Hematopoietic multipotent progenitor cell treated with erythropoietin and hydrocortisone succinate and interleukin-3 and kit ligand, for 17 days (in vitro differentiated cells): ENCODE measurements at places on chromosomes 12 and 14.

GRCh38 chr12:19545301-19545700 lies 106.0 kb downstream of the AEBP2 start:
- DNase-seq, result no peak

- peak; percentile 77 for DNase-seq
Measured at GRCh38 chr12:53287741-53288216, 7.6 kb upstream of the PFDN5 start.

- DNase-seq, result no peak
Measured at GRCh38 chr14:101217616-101218371, 314.3 kb upstream of the RTL1 start.

- DNase-seq, result no peak
Measured at GRCh38 chr12:18981732-18982131, 147.8 kb upstream of the PLEKHA5 start.

DNA sequence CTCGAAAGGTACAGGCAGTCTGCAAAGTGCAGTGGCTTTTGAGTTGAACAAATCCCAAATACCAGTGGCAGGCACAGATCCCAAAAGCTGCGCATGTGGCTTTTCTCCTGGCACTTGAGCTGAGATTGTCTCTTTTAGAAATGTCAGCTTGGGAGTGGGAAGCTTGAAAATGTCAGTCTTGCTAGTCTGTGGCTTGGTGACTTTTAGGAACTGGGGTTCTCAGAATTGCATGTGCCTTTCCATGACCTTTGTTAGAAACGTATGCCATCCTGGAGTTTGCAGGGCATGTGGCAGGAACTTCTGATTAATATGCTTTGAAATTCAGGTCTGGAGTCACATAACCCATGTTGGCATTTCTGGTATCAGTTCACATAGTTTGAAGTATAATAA lies 182.1 kb downstream of the CHST11 start:
- DNase-seq, result no peak

GRCh38 chr14:100292776-100293461 lies 13.3 kb downstream of the SLC25A29 start:
- no peak for DNase-seq

DNA sequence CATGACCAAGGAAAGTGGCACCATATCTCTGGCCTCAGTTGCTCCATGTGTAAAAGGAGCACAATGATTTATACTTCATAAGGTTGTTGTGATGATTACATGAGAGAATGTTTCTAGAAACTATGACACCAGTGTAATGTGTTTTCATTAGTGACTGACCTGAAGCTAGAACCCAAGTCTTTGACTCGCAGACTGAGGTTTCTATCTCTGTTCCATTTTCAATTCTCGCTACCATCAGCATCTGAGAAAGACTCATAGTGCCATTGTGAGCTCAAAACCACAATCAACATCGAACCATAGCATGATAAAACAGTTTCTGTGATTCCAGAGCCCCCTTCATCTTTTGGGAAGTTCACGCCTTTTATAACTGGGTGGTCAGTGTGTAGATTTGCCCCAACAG lies 53.8 kb downstream of the STAB2 start:
- no peak for DNase-seq

GRCh38 chr12:128813392-128813791 lies 10.4 kb downstream of the SLC15A4 start:
- no peak for DNase-seq

GRCh38 chr14:100494645-100495044 lies 92.6 kb downstream of the BEGAIN start:
- no peak for DNase-seq

DNA sequence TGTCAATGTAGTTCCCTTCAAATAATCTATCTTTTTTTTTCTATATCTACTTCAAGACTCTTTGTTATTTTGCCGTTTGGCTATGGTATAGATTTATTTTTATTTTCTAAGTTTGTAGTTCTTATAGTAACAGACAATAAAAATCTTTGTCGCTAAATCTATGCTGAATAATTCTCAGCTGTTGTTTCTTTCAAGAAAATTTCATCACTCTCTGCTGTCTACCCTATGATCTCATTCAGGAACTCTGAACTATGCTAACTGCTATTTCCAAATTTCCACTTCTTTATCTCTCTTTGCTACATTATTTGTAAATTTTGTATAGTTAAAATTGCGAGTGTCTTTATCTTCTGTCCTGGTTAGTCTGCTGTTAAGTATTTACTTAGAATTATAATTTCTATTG lies 353.6 kb downstream of the LRFN5 start:
- no peak for DNase-seq

DNA sequence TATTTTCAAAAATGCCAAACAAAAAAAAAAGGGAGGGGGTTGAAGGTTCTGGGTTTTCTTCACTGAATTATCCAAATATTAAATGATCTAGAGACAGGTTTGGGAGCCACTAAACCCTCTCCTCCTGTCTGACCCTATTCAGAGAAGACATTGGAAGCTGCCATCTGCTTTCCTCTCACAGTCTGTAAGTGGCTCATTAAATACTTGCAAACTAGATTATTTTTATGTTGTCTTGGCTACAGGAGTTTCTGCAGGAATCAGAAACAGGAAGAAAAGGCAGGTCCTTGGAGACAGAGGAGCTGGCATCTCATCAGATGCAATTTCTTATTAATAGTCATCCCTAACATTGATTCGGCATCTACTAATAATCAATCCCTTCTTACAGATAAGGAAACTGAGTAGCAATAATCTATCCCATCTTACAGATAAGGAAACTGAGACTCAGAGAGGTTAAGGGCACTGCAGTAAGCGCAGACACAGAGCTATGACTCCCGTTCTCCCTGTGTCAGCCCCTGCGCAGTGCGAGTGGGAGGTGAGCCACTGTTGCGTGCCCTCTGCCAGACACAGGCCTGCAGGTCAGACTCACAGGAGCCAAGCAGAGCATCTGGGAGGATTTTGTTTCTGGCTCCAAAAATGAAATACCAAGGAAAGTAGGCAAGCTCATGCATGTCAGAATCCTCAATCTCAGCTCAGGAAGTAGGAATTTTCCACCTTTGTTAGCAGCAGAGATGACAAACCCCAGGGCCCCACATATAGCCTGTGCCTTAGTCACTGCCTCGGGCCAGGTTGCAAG lies 11.0 kb downstream of the BDKRB2 start:
- no peak for DNase-seq

DNA sequence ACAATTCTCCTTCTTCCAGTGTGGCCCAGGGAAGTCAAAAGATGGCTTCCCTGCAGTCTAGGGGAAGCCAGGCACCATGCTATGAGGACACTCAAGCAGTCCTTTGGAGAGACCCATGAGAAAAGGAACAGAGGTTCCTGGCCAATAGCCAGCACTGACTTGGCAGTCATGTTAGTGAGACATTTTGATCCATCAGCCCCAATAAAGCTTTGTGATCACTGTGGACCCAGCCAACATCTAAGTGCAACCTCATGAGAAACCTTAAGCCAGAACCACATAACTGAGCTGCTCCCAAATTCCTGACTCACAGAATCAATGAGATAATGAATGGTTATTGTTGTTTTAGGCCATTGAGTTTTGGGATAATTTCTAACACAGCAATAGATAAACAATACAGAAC lies 51.0 kb upstream of the NAP1L1 start:
- no peak for DNase-seq

DNA sequence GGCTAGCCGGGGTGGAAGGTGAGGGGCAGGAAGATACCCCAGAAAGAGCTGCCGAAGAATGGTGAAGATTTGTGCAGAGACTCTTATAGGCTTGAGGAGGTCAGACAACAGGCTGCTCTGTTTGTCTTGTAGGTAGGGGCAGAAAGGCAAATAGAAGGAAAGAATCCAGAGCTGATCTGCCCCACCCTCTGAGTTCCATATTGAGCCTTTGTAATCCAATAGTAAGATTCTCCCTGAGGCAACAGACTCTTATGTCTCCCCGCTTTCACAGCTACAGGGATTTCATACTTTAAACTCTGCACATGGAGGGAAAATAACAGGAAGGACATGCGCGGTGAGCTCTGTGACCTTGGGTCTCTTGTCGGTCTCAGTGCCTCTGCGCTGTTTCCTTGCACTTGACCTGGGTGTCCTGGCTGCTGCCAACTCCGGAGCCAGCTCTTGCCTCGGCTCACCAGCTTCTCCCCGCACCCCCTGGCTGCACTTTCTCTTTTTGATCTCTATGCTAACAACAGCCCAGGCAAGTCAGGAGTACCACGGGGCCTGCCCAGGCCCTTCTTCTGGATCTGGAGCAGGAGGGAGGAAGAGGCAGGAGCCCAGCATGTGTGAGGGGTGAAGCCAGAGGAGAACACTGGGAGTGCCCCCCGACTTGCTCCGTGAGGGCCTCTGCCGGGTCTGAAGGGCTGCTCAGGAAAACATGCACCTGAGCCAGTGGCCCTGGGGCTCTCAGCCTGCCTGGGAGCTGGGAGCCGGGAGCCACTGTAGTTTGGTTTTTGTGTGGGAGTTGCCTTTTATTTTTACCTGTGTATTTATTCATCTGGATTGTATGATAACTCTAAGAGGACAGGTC lies 75.8 kb downstream of the PPP1R36 start:
- no peak for DNase-seq

DNA sequence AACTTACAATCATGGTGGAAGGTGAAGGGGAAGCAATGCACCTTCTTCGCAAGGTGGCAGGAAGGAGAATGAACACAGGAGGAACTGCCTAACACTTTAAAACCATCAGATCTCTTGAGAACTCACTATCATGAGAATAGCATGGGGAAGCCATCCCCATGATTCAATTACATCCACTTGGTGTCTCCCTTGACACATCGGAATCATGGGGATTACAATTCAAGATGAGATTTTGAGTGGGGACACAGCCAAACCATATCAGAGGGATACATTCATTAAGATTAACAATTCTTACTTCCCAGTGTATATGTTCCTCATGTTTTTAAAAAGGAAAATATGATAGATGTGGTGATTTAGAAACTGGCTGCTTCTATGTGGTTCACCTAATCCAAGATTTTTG lies 117.9 kb downstream of the PDE3A start:
- DNase-seq, result no peak

- no peak for DNase-seq
Measured at GRCh38 chr14:77032491-77032843, 4.0 kb upstream of the IRF2BPL start.

DNA sequence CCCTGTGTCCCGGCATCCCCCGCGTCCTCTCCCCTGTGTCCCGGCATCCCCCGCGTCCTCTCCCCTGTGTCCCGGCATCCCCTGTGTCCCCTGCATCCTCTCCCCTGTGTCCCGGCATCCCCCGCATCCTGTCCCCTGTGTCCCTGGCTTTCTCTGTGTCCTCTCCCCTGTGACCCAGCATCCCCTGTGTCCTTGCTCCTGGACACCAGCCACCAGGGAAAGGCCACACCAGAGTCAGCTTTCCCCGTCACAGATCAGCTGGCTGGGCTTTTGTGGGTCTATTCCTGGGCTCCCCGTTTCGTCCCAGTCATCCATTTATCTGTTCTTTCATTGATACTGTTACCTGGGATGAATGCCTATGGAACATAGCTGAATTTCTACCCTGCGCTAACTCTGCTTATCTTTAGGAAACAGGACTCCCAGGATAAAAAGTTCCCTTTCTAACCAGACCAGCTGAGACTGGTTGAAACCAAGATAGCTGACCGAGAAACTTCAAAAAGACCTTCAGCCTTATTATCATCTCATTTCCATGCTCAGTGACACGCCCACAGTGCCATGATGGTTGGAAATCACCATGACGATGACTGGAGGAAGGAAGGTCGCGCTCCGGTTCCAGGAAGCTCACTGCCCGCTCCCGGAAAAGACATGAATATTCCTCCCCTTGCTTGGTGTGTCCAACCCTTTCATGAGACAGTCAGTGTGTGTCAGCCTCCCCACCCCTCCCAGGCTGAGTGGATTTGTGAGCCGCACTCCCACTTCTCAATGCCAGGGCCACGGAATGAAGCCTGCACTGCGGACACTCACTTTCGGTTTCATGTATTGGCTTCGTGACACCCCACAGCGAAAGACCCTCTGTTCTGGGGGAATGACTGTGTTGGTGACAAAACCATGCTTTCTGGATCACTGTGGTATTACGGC lies 276.4 kb upstream of the SFSWAP start:
- DNase-seq, result no peak

GRCh38 chr12:117967043-117967442 lies 1.7 kb downstream of the KSR2 start:
- no peak for DNase-seq

DNA sequence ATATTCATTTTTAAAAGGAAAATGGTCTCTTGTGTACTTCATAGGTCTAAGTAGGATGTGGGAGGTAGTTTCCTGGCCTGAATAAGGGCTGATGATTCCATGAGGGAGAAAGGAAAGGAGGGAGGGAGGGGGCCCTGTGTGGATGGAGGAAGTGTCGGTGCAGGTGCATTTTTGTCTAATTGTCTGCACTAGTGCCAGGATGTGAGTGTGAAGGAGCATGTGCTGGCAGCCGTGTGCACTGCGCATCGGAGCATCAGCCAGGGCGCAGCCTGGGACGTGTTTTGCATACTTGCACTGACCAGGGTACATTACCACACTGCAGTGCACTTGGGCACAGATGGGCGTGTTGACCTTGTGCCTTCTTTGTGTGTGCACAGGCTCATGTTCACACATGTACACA lies 29.2 kb downstream of the SMUG1 start:
- DNase-seq, result no peak

- DNase-seq, result no peak
Measured at GRCh38 chr14:91501348-91501747, 8.8 kb downstream of the PPP4R3A start.

DNA sequence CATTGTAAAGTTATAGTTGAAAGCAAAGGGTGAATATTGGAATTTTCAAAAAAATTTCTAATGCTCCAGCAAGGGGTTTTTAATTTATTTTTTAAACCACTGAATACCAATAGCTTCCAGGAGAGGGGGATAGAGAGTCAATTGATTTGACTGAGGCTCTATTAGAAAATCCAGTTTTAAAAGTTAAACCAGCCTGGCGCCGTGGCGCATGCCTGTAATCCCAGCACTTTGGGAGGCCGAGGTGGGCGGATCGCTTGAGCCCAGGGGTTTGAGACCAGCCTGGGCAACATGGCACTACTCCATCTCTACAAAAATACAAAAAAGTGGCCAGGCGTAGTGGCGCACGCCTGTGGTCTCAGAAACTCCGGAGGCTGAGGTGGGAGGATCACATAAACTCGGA lies 150.1 kb downstream of the SLC38A4 start:
- no peak for DNase-seq

DNA sequence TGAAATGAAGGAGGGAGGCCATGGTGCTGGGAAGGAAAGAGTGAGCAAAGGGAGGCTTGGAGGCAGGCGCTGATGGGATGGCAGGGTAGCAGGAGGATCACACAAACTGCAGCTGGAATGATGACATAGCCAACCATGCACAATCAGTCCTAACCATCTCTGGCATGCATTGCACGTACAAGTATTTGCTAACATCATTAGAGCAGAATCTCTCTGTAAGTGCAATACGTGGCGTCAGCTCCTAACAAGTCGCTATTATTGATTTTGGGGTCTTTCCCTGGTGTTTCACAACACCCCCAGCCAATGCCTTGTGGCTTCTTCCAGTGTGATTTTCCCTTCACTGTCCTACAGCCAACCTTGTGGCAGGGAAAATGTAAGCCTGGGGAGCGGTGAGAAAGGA lies 18.5 kb downstream of the BDKRB1 start:
- DNase-seq, result no peak

GRCh38 chr14:68730348-68730747 lies 62.5 kb downstream of the ZFP36L1 start:
- no peak for DNase-seq
